Fibroblast of villous mesenchyme (primary cell): ENCODE measurements at places on chromosomes 6 and 20. TPM values are rescaled to one million over a fixed set of nuclear protein-coding genes. Genes with fewer than 3 reads are reported as not detected.
A peak's percentile ranks its signal among the peaks of the same experiment; 100 is the strongest.

The OVOL2 gene
- not detected in 2 replicates for total RNA-seq

The TEAD3 gene
- 23.7 and 27.1 TPM in 2 replicates for total RNA-seq

The ABHD16B gene
- not detected in 2 replicates for total RNA-seq

GRCh38 chr20:34458631-34459030 is 57.6 kb upstream of the DYNLRB1 start:
- peak; percentile 74 for DNase-seq

- no peak for DNase-seq
Measured at GRCh38 chr6:132728616-132729015, 14.8 kb upstream of the VNN1 start.
